ENCODE measurements at places on chromosomes 2 and 18.

- no peak for DNase-seq
These were observed 54.3 kb downstream of the GULP1 start for GRCh38 chr2:188345831-188346458.

DNA sequence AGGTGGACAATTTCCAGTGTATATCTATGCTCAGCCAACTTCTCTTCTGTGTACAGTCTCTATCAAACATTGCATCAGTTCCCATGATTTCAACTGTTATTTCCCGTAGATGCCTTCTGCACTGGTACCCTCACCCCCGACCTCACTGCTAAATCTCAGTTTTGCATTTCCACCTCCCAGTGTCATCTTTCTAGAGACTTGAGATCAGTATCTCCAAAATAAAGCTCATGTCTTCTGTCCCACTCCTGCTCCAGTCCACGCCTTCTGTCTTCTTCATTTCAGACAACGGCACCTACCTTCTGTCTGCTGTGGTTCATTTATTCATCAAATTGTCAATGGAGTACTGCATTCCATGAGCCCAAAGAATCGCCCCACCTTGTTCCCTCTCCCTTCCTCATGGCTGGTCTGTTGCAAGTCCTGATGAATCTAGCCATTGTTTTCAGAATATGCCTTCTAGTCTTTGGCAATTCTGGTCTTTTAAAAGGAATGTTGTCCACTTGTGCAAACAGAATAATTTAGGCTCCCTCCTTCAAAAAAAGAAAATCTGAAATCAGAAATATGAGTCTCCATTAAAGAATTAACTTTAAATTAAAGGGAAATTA lies 23.3 kb upstream of the NPAS2 start:
- DNase-seq: no peak

- DNase-seq: no peak
These were observed 764.1 kb upstream of the NXPH2 start for GRCh38 chr2:139544186-139544851.

DNA sequence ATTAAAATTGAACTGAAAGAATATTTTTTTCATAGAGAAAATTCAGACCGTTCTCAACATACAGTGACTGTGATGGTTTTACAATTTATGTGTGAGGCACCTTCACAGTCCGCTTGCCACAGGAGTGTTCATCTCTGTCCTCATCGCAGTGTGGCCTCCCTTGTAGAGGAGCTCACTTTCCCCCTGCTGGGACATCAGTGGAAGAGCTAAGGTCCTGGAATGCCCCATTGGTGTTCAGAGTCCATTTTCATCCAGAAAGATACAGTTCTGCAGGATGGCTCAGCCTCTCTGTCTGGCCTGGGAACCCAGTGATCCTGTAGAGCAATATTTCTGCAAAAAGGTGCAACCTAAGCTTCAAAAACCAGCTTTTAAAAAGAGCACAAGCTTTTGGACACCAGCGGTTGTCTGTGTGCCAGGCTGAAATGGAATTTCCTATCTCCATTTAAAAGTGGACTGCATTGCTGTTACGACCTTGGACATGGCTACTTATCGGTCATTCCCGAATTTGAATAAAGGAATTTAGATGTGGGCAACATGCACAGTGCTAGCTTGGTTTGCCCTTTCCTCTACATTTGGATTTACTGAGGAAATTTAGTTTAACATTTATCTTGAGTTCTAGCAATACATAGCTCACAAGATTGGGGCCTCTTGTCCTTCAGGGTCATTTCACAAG lies 26.7 kb upstream of the FAM237A start:
- DNase-seq: no peak

DNA sequence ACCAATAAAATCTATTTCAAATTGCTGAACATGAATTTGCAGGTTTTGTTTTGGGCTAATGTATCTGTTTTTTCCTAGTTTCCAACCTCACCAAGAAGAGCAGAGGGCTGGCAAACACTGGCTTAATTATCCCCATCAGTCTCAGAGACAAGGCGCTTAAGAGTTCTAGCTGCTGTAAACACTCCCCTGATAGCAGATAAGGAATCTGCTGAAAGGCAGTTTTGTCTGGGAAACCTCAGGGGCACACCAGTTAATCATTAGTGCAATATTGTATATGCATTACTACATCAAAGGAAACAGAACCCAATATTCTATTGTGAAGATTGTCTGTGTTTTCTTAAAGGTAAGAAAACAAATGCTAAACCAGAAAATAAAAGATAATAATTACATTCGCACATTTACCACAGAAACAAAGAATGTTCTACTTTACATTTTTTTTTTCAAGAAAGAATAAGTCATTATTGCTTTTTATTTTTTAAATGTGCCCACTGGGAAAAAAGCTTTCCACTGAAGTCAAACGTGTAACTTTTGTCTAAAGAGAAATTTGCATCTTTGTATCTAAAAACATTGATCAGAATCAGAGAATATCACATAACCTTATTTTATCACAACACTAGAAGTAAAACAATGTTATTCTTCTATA lies 179.1 kb downstream of the ERBB4 start:
- DNase-seq: no peak

GRCh38 chr2:42645551-42645950 lies 77.1 kb downstream of the MTA3 start:
- no peak for DNase-seq

DNA sequence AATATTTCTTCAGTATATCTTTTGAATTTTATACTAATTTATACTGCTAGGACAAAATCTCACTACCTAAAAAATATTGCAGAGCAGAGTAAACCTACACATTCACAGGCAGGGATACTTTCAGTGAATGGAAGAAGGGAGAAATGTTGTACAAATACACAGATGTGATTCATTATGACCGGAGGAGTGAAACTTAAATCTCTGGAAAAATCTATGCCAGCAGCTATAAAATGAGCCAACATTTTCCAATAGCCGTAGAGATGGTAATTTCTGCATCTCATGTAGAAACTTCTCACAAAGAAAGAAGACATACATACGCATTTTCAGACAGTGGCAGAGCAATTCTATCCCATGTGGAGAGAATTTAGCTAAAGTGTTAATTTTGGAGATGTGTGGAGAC lies 54.8 kb downstream of the KCNS3 start:
- DNase-seq: no peak

- no peak for DNase-seq
These were observed 51.8 kb upstream of the GPR17 start for GRCh38 chr2:127594116-127594591.

GRCh38 chr2:189327879-189328847 lies 113.1 kb upstream of the WDR75 start:
- no peak for DNase-seq

GRCh38 chr18:13550418-13551304 lies 175.7 kb downstream of the FAM210A start:
- DNase-seq: no peak

DNA sequence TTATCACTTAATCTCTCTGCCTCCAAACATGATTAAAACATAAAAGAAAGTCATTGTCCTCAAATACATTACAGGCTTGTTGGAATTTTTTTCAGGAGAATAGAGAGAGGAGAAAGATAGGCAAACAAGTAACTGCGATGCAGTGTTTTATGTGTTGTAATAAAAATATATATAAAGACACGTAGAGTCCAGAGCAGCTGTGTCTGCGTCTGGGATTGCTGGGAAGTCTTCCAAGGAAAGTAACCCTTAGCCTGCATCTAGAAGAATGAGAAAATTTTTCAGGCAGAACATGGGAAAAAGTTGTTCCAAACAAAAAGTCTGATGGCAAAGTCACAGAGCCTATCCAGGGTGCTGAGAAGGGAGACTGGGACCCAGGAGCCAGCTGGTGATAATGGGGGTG lies 91.8 kb upstream of the ST6GAL2 start:
- no peak for DNase-seq

- no peak for DNase-seq
These were observed 11.3 kb upstream of the VRK2 start for GRCh38 chr2:58035352-58035751.

DNA sequence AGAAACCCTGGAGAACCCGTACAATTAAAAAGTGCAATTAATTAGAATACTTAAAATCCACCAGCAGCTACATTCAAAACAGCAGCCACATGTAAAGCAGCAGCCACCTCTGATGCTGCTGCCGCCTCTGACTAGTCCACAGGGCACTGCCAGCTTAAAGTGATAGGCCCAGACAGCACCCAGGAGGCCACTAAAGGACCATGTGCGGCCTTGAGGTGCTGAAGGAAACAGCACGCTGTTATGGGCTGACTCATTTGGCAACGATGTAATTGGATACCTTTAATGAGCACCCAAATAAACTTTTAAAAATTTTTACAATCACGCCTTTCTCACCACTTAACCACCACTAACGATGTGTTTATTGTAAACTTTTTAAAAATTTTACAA lies 209.3 kb upstream of the NCKAP5 start:
- no peak for DNase-seq

GRCh38 chr18:7492385-7492784 lies 74.7 kb upstream of the PTPRM start:
- DNase-seq: no peak

DNA sequence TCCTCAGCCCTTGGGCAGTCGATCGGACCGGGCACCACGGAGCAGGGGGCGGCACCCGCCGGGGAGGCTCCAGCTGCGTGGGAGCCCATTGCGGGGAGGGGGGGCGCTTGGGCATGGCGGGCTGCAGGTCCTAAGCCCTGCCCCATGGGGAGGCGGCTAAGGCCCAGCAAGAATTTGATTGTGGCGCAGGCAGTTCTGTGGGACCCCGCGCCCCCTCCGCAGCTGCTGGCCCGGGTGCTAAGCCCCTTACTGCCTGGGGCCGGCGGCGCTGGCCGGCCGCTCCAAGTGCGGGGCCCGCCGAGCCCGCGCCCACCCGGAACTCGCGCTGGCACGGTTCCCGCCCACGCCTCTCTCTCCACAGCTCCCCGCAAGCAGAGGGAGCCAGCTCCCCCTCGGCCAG lies 18.4 kb downstream of the ZSCAN30 start:
- no peak for DNase-seq

DNA sequence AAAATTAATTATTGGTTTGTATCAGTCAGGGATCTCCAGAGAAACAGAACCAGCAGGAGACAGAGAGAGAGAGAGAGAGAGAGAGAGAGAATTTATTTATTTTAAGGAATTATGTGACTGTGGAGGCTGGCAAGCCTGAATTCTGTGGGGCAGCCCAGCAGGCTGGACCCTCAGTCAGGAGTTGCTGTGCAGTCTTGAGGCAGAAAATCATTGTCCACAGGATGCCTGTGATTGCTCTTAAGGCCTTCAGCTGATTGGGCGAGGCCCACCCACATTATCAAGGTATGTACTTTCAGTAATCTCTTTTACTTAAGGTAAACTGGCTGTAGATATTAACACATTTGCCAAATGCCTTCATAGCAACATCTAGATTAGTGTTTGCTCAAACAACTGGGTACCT lies 155.3 kb downstream of the SEPTIN10 start:
- DNase-seq: no peak

DNA sequence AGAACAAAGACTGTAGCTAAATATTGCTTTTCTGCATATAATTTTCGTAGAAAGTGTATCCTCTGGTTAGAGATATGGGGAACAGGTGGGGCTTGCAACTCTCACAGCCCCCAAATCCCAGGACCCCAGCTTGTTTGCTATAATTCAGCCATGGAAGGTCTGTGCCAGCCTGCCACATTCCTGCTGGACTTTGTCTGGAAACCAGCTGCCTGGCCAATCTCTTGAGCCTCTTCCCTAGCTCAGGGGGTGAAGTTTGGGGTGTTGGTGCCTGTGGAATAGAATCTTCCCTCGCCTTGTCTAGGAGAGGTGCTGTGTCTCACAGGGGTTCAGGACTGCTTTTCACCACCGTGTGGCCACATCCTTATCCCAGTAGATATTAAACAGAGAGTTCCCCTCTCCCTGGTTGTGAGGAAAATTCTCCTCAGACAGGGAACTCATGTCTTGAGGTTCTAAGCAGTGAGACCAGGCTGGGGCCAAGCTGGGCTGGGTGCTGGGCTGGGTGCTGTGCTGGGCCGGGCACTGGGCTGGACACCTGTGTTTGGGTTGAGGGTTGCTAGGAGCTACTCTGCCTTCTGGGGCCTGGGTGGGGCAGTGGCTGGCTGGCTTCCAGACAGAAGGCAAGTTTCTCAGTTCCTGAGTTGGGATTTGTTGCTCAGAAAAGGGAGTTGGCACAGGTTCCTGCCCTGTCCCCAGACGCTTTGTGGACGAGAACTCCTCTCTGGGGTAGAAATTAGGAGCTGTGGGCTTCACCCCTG lies 12.3 kb downstream of the TOGARAM2 start:
- no peak for DNase-seq

DNA sequence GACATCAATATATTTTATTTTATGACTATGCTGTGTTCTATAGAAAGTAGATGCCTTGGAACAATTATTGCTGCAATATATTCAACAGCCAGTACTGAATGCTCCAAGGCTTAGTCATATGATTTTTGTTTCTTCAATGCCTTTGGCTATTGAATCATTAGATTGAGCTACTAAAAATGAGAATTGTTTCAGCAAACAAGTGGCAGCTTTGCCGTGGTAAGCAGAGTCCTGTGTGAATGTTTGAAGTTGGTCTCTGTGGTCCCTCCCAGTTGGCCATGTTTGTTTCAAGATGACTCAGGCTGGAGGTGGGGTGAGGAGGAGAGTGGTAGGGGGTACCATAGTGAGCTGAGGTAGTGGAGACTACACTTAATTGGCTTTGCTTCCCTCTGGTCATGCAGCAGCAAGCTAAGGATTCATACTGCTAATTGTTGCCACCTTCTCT lies 198.6 kb upstream of the EPAS1 start:
- DNase-seq: no peak

DNA sequence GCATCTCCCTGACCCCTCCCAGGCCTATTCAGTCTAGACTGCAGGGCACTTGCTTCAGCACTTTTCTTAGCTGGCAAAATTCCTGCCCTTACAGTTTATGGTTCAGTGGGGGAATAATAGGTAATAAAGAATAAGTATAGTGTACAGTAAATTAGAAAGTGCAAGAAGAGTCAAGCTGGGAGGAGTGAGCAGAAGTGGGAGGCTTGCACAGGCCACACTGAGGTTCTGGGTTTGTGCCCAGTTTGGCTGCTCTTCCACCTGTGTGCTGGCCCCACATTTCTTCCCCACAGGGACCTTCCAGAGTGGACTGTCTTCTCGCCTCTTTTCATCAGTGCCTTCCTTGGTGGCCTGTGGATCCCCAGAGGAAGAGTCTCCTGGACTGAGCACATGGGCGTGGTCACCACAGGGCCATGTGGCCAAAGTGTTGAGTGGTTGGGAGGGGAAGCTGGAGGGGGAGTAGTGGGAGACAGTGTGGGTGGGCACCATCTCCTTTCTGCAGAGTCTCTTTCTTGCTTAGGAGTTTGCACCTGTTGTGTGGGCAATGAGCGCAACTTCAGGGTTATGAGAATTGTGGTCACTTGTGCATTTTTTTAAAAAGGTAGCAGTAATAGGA lies 128.6 kb upstream of the ZSWIM2 start:
- DNase-seq: no peak
